Stimulated activated CD4-positive, alpha-beta T cell treated with anti-CD3 and anti-CD28 coated beads, Interleukin-1b, Interleukin-23, amount 100 ng/mL, for 1 hour (primary cell): ENCODE measurements at places on chromosomes 3 and 15.

DNA sequence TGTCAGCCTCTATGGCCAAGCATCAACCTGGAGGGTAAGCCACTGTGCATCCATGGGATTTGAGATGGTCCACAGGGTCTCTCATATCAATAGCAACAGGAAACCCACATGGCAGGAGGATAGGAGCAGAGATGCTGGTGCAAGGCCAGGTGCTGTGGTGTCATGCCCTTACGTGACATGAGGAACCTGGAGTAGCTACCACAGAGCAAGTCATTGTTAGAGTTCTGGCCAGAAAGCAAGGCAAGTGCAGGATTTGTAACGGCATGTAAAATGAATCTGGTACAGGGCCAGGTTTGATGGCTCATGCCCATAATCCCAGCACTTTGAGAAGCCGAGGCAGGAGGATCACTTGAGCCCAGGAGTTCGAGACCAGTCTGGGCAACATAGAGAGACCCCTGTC, 14.8 kb upstream of the ZNF774 start:
- DNase-seq: no peak

GRCh38 chr3:56748663-56749231, 53.0 kb downstream of the ARHGEF3 start:
- no peak for DNase-seq

- DNase-seq: no peak
Measured at GRCh38 chr3:85950435-85950834, 991.6 kb downstream of the CADM2 start.

DNA sequence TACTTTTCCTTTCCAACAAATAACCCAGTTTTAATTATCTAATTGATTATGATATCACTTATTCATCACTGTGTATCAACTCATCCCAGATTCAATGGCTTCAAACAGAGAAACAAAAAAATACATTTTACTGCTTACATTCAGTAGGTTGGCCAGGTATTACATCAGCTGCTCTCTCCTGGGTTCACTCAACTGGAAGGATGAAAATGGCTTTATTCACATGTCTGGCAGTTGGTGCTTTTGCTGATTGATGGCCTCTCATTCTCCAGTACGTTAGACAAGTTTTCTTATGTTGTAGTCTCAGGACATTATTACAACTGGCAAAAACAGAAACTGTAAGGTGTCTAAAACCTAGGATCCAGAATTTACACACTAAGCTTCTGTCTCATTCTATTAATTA, 811.0 kb upstream of the ALCAM start:
- DNase-seq: no peak

DNA sequence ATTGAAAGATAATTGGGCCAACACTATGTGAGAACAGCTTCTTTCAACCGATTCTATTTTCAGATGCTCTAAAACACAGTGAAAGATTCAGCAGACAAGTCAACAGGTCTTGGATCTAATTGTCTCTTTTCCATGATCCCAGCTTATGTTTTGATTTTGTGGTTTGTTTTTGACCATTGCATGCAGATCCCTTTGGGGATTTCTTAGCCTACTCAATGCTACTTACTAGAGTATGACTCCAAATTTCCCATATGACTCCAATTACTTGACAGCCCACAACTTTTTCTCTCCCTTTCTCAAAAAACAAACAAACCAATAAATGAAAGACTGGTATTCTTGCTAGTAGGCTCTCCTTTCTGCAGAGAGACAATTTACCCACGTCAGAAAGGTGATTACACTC, 67.1 kb downstream of the KCNH8 start:
- DNase-seq: no peak

GRCh38 chr15:59821286-59821685, 132.2 kb upstream of the BNIP2 start:
- DNase-seq: no peak

- DNase-seq: no peak
Measured at GRCh38 chr3:126307591-126308393, 49.4 kb downstream of the KLF15 start.
